Naive thymus-derived CD8-positive, alpha-beta T cell (primary cell): ENCODE measurements at places on chromosomes 12 and 14.
A peak's percentile ranks its signal among the peaks of the same experiment; 100 is the strongest.

- no peaks in the 10 kb centered on the region for H3K36me3 ChIP-seq
- H3K27ac ChIP-seq = no peak overlapping the region
- H3K4me3 ChIP-seq = no peak overlapping the region
- no peaks in the 10 kb centered on the region for H3K27me3 ChIP-seq
- peaks cover 5% of the 10 kb centered on the region for H3K4me1 ChIP-seq
- DNase-seq = no peak
Observed at GRCh38 chr12:73445658-73446324, 1091.8 kb upstream of the ATXN7L3B start.

GRCh38 chr14:76322594-76323220 is 53.2 kb upstream of the ESRRB start:
- H3K27ac ChIP-seq = no peak overlapping the region
- H3K36me3 ChIP-seq = no peaks in the 10 kb centered on the region
- H3K4me3 ChIP-seq = no peak overlapping the region

GRCh38 chr14:73173092-73173735 is 36.9 kb downstream of the PSEN1 start:
- no peaks in the 10 kb centered on the region for H3K27me3 ChIP-seq
- H3K27ac ChIP-seq = no peak overlapping the region
- H3K4me1 ChIP-seq = no peaks in the 10 kb centered on the region
- no peak overlapping the region for H3K4me3 ChIP-seq

DNA sequence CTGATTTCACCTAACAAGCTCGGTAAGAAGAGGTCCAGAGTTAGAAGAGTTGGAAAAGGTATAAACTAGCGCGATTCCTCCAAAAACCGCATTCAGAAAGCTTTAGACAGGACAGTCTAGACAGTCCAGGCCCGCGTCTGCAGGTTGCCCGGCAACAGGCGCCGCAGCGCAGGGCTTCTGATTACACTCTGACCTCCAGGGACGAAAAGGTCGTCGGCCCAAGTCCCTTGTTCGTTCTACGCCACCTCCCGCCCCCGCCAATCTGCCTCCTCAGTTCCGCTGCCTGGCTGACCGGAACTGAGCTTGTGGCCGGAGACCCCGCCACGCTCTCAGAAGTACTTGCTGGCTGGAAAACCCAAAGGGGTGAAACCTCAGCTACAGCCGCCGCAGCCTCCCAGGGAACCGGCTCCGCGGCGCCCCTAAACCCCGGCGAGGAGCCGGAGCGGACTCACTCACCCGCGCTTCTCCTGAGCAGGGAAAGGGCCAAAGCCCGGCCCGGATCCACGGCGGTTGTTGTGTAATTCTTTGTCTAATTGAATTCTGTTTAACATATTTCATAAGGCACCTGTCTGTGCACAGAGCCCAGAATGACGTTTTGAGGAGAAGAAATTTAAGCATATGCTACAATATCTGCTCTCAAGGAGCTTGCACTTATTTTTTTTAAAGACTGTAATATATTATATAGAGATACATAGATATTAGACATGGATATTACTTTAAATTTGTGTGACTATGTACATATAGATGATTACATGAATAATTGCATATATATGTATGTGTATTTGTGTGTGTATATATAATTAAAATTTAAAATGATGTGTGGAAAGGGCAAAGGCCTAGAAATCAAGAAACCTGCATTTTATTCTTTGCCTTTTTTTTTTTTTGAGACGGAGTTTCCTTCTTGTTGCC is at the start of gene CAPS2:
Gene CAPS2, minus strand, starts transcription at position 407 of the 909 bp plus-strand sequence. CDS start 3,826 bp downstream, outside the sequence.
- H3K27me3 ChIP-seq = peaks cover 34% of the 10 kb centered on the region
- peak within 1 kb of the TSS; percentile 86 for H3K4me3 ChIP-seq
- H3K27ac ChIP-seq = no peak within 1 kb of the TSS
- no peaks in the 10 kb centered on the region for H3K36me3 ChIP-seq

DNA sequence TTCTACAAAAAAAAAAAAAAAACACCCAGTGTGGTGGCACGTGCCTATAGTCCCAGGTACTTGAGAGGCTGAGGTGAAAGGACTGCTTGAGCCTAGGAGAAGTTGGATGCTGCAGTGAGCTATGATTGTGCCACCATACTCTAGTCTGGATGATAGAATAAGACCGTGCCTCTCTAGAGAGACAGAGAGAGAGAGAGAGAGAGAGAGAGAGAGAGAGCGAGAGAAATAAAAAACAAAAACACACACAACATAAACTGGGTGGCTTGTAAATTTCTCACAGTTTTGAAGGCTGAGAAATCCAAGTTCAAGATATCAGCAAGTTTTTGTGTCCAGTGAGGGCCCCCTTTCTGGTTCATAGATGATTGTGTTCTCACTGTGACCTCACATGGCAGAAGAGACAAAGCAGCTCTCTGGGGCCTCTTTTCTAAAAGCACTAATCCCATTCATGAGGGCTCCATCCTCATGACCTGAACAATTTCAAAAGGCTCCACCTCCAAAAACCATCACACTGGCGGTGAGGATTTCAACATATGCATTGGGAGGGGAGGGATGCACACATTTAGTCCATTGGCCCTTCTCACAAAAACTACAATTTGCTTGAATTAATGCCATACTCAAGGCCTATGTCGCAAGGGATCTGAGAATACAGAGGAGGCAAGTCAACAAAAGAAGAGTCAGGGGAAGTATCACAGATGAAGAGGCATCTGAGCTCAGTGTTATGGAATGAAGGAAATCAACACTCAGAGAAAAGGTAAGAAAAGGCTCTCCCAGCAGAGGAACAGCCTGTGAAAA is 94.9 kb downstream of the PPM1H start:
- no peak overlapping the region for H3K4me3 ChIP-seq
- H3K27me3 ChIP-seq = peaks cover 7% of the 10 kb centered on the region
- H3K36me3 ChIP-seq = no peaks in the 10 kb centered on the region
- H3K27ac ChIP-seq = no peak overlapping the region

DNA sequence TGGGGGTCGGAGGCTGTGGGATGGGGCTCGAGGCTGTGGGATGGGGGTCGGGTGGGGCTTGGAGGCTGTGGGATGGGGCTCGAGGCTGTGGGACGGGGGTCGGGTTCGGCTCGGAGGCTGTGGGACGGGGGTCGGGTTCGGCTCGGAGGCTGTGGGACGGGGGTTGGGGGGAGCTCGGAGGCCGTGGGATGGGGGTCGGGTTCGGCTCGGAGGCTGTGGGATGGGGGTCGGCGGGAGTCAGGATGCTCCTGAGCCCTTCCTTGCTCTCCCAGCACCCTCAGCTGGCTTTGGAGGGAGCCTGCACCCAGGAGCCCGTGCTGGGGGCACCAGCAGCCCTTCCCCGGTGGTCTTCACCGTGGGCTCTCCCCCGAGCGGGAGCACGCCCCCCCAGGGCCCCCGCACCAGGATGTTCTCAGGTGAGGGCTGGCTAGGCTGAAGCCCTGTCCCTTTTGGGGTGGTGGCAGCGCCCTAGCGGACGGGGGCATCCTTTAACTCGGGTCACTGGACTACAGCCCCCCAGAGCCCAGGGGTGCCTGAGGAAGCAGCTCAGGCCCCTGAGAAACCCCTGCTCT is 11.9 kb upstream of the PUS1 start:
- H3K4me1 ChIP-seq = peaks cover 2% of the 10 kb centered on the region
- H3K27me3 ChIP-seq = no peaks in the 10 kb centered on the region
- H3K27ac ChIP-seq = no peak overlapping the region
- H3K36me3 ChIP-seq = no peaks in the 10 kb centered on the region

- no peaks in the 10 kb centered on the region for H3K27me3 ChIP-seq
- no peak overlapping the region for H3K27ac ChIP-seq
- DNase-seq = no peak
- H3K4me3 ChIP-seq = no peak overlapping the region
- H3K4me1 ChIP-seq = no peaks in the 10 kb centered on the region
Observed at GRCh38 chr12:27198036-27198435, 46.0 kb upstream of the STK38L start.

DNA sequence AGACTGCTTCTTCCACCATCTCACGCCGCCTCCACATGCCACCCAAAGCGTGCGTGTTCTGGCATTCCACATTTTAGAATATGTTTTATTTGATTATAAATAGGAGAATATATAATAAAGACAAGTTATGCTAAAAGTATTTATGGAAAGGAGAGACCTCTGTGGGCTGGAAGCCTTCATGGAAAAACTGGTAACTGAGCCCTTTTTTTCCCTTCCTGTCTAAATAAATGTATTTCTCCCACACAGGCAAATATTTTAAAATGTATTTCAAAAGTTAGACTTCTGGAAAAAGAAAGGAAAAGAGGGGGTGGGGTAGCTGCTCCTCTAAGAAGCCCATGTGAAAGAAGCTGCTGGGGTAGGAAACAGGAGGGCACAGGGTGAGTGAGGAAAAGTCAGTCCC is 16.1 kb upstream of the NR4A1 start:
- peaks cover 19% of the 10 kb centered on the region for H3K4me1 ChIP-seq
- H3K4me3 ChIP-seq = peak overlapping the region; percentile 20
- DNase-seq = no peak
- H3K27me3 ChIP-seq = no peaks in the 10 kb centered on the region

- H3K4me1 ChIP-seq = no peaks in the 10 kb centered on the region
- no peaks in the 10 kb centered on the region for H3K27me3 ChIP-seq
- DNase-seq = no peak
- no peaks in the 10 kb centered on the region for H3K36me3 ChIP-seq
Observed at GRCh38 chr12:80352474-80352873, 91.6 kb upstream of the PTPRQ start.

DNA sequence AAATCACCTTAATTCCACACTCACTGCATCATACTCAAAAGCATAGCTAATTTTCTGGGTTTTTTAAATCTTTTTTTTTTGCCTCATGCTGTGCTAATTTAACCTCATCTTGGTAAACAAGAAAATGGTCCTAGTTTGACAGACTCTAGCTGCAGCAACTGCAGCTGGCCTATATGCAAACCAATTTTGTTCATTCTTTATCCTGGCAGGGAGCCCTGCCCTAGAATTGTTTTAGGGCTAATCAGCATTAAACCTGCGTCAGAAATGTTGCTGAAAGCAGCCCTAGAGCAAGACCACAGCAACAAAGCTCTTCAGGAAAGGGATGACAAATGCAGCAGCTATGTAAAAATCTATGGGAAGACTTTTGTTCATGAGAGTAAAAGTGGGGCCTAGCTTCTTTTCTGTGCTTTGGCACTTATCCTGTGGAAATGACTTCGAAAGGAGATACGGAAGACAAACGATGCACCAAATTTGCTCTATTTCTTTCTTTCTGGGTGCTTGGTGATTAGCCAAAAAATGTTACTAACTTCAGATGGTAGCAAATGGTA is 72.2 kb downstream of the DENND5B start:
- H3K4me1 ChIP-seq = no peaks in the 10 kb centered on the region
- H3K27me3 ChIP-seq = no peaks in the 10 kb centered on the region
- no peak for DNase-seq
- no peaks in the 10 kb centered on the region for H3K36me3 ChIP-seq

DNA sequence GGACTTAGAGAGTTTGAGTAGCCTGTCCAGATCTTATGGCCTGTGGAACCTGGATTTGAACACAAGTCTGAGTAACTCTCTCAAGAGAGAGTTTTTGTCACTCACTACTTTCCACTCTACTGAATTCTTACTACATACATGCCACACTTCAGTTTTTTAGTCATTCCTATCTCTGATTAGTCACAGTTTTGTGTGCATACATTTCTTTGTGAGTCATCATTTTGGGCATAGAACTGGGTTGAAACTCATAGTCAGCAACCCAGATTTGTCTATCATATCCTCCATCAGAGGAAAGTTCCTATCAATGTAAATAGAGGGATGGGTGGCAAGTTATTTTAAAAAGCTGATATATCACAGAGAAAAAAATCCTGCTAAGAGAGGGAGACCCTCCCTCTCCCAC is 42.9 kb downstream of the FLRT2 start:
- no peak overlapping the region for H3K4me3 ChIP-seq
- H3K27me3 ChIP-seq = no peaks in the 10 kb centered on the region
- no peak overlapping the region for H3K27ac ChIP-seq
- no peaks in the 10 kb centered on the region for H3K36me3 ChIP-seq
- H3K4me1 ChIP-seq = no peaks in the 10 kb centered on the region

DNA sequence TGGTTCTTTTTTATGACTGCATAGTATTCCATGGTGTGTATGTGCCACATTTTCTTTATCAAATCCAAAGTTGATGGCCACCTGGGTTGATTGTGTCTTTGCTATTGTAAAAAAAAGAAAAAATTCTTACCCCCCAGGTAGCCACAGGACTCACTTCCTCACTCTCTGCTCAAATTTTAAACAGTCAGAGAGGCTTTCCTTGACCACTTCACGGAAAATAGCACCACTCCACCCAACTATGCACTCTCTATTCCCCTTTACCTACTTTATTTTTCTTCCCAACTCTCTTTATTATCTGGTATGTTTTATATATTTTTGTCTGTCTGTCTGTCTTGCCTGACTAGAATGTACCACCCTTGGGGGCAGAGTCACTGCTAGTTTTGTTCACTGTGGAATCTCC is 205.3 kb downstream of the BTG1 start:
- H3K4me1 ChIP-seq = peaks cover 7% of the 10 kb centered on the region
- no peak overlapping the region for H3K4me3 ChIP-seq
- no peaks in the 10 kb centered on the region for H3K27me3 ChIP-seq
- no peak overlapping the region for H3K27ac ChIP-seq
- peaks cover 16% of the 10 kb centered on the region for H3K36me3 ChIP-seq
- DNase-seq = no peak

DNA sequence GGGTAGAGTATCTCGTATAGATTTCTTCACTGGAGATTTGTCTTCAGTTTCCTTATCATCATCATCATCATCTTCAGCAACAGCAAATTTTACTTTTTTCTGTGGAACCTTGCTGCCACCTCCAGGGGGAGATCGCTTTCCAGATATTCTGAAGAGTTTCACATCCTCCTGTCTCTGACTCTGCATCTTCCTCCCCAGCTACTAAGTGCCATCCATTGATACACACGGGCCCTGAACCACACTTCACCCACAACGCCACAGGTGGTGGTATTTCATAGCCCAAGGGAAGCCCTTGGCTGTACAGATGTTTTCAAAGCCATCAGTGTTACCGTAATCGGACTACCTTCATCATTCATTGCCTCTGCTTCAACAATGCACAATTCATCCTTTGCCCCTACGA is 82.2 kb downstream of the PPP2R5C start:
- no peaks in the 10 kb centered on the region for H3K27me3 ChIP-seq
- H3K36me3 ChIP-seq = peaks cover 47% of the 10 kb centered on the region
- H3K4me3 ChIP-seq = peak overlapping the region; percentile 24
- peak overlapping the region; percentile 86 for H3K27ac ChIP-seq

- H3K36me3 ChIP-seq = peaks cover 8% of the 10 kb centered on the region
- H3K27ac ChIP-seq = no peak overlapping the region
- H3K27me3 ChIP-seq = no peaks in the 10 kb centered on the region
Observed at GRCh38 chr12:76781321-76781720, 17.4 kb downstream of the ZDHHC17 start.
